Right lung (tissue), 10 donors: ENCODE measurements at places on chromosomes 3 and 15. TPM values are rescaled to one million over a fixed set of nuclear protein-coding genes. Genes with fewer than 3 reads are reported as not detected.

Gene KIF15
- polyA plus RNA-seq: 24.7 TPM

Gene GABRA5
- not detected for polyA plus RNA-seq

Gene INTS14
- polyA plus RNA-seq: 45.7 TPM

Gene SMAD6
- 19.0 TPM for polyA plus RNA-seq

Gene FOXB1
- polyA plus RNA-seq: not detected

Gene ACAD11
- 46.7 TPM for polyA plus RNA-seq

Gene ACAP2
- 49.0 TPM for polyA plus RNA-seq

Gene NR1D2
- polyA plus RNA-seq: 34.4 TPM

Gene GRAMD2A
- 7.4 TPM for polyA plus RNA-seq

Gene LRRC49
- polyA plus RNA-seq: 23.6 TPM

Gene SH2D7
- 0.40 TPM for polyA plus RNA-seq

Gene CDHR4
- polyA plus RNA-seq: 4.3 TPM

Gene GOLGA8T
- 0.21 TPM for polyA plus RNA-seq

Gene GMNC
- not detected for polyA plus RNA-seq
